ENCODE measurements at places on chromosomes 2 and 18.

DNA sequence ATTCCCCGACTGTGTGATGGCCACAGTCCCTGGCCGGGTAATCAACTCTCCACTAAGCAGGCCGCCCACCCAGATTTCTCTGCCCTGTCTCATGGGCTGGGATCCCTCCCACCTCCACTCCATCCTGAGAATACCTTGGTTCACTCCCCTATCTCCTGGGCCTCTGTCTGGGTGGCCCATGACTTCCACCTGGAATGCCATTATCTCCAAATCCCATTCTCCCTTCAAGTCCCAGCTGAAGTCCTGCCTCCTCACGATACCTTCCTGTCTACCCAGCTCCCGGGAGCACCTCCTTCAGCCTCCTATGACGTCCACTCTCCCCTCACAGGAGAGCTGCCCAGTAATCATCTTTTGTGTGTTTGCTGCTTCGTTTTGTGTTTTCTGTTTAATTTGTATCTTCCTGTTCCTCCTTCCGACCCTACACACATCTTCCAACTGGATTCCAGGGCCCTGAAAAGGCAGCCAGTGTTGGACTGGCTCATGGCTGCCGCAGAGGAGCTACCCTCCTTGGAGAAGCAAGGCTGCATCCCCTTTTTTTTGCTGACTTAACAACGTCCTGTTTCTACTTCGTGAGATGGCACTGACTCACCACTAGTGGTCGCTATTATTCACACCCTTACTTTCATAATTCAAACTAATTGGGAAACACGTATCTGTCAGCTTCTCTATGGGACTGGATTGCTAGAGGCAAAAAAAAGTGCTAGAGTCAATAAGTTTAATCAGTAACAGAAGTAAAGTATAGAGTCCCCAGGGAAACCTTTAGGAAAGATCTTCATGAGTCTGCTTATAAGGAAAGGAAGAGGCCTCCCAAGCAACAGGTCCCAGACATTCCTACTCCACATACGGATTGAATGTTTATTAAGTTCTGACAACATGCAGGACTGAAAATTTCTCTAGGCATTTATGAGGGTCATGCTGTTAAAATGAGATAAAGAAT, 171.9 kb upstream of the GATA6 start:
- no peak for DNase-seq

- DNase-seq: no peak
Observed at GRCh38 chr2:75560022-75560767, 544 bp downstream of the EVA1A start.

DNA sequence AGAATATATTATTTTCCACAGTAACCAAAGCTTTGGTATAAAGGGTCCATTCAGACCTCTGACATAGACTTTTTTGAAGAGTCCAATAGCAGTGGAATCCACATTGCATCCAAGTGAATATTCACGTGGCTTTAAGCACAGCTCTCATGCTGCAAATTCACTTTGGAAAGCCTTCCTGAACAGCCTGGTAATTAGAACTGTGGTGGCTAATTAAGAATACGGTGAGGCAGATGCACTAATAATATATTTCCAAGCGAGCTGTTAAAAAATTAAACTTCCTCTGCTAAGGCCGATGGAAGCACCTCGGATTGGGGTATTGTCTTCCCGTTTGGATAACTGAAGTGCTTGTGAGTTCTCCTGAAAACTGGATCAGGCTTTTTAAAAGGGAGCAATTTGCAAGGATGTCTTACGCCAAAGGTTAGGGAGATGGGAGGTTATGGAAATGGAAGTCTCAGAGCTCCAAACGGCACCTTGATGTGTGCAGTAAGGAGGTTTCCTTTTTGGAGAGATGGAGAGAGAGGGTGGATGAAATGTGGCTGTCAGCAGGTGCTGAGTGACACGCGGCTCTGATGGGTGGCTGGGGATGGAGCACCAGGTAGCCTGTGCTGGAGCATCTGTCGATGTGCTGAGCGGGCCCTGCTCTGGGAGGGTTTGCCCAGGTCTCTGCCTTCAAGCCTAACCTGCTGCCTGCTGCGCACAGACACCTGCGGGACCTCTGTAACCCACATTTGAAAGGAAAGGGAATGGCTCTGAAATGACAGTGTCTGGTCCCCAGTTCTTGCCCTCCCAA, 37.5 kb downstream of the CABLES1 start:
- DNase-seq: no peak

- no peak for DNase-seq
Observed at GRCh38 chr2:219209236-219210195, 2.9 kb downstream of the ZFAND2B start.
